Pancreas (tissue), 10 donors: ENCODE measurements at places on chromosomes 5 and 9. TPM values are rescaled to one million over a fixed set of nuclear protein-coding genes. Genes with fewer than 3 reads are reported as not detected.

The PKN3 gene
- 2.5 TPM for total RNA-seq

GRCh38 chr5:113359419-113359818 is 75.4 kb downstream of the TSSK1B start:
- H3K4me3 ChIP-seq = no peak overlapping the region
- H3K27me3 ChIP-seq = no peaks in the 10 kb centered on the region
- no peak for DNase-seq
- no peaks in the 10 kb centered on the region for H3K36me3 ChIP-seq
- no peaks in the 10 kb centered on the region for H3K4me1 ChIP-seq

The NTMT1 gene
- total RNA-seq = 11.3 TPM

DNA sequence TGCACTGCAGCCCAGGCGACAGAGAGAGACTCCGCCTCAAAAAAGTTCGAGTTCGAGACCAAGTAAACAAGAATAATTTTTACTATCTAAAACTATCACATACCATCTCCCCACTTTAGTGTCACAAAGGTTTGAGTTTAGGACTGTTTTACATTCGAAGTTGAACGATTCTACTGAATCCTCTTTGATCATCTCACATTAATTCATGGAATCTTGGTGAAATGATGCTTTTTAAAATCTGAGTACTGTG is 715 bp upstream of the RPS6 start:
- H3K4me1 ChIP-seq = peaks cover 6% of the 10 kb centered on the region
- peaks cover 28% of the 10 kb centered on the region for H3K36me3 ChIP-seq
- DNase-seq = no peak
- peak overlapping the region; percentile 71 for H3K4me3 ChIP-seq
- no peaks in the 10 kb centered on the region for H3K27me3 ChIP-seq
- peak overlapping the region; percentile 88 for H3K27ac ChIP-seq

DNA sequence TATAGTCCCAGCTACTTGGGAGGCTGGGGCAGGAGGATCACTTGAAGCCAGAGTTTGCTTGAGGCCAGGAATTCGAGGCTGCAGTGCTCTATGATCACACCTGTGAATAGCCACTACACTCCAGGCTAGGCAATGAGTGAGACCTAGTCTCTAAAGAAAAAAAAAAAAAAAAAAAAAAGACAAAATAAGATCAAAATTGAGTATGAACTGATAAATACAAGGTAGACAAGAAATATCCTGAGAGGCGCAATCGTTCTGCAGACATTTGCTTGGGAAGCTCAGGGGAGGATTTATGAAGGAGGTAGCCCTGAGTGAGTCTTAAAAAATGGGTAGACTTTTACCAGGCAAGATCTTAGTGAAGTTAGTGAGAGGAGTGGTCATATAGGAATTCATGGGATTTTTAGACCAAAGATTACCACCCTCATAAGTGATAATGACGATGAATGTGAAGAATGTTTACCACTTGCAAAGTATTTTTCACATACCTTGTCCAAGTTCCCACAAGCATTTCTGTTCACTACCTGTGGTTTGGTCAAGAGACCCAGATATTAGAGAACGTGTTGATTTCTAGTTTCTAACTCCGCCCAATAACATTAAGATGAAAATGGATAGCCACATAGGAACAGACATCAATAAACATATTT is 4.4 kb downstream of the PDCD1LG2 start:
- no peak for DNase-seq
- H3K36me3 ChIP-seq = no peaks in the 10 kb centered on the region
- no peak overlapping the region for H3K27ac ChIP-seq

- H3K4me1 ChIP-seq = no peaks in the 10 kb centered on the region
- H3K27ac ChIP-seq = no peak overlapping the region
- no peak overlapping the region for H3K4me3 ChIP-seq
- H3K36me3 ChIP-seq = no peaks in the 10 kb centered on the region
These were observed 353.5 kb upstream of the POU5F2 start for GRCh38 chr5:94094793-94095441.

GRCh38 chr9:125747765-125748445 is 732 bp downstream of the PBX3 start:
- H3K4me3 ChIP-seq = peak overlapping the region; percentile 89
- H3K36me3 ChIP-seq = no peaks in the 10 kb centered on the region
- peak; percentile 45 for DNase-seq
- peak overlapping the region; percentile 79 for H3K27ac ChIP-seq
- no peaks in the 10 kb centered on the region for H3K4me1 ChIP-seq

The SAXO1 gene
- total RNA-seq = not detected

GRCh38 chr9:128702949-128703615 is 779 bp downstream of the PKN3 start:
- H3K4me1 ChIP-seq = no peaks in the 10 kb centered on the region
- no peak for DNase-seq
- no peaks in the 10 kb centered on the region for H3K27me3 ChIP-seq
- H3K4me3 ChIP-seq = peak overlapping the region; percentile 78
- peak overlapping the region; percentile 33 for H3K27ac ChIP-seq

GRCh38 chr9:131012023-131012334 is 3.0 kb downstream of the LAMC3 start:
- H3K27ac ChIP-seq = no peak overlapping the region
- DNase-seq = no peak
- no peaks in the 10 kb centered on the region for H3K36me3 ChIP-seq
- H3K27me3 ChIP-seq = no peaks in the 10 kb centered on the region

GRCh38 chr5:168073311-168073710 is 218.1 kb upstream of the WWC1 start:
- H3K27me3 ChIP-seq = no peaks in the 10 kb centered on the region

DNA sequence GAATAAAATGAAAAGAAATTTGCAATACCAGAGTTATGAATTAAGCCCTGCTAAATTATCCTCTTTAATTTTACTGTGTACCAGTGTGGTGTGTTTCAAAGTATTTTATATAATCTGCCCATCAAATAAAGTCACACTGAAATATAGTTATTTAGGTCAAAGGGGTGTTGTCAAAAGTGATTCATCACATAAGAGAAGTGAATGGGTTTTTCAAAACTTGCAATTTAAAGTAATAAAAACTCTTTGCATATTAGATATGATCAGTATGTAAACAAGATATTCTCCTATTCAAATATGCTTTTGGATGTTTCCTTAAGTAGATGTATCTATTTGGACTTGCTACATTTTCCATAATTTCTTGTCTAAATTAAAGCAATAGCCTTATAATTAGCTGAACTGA is 1183.0 kb upstream of the CDH18 start:
- H3K4me3 ChIP-seq = no peak overlapping the region
- DNase-seq = no peak
- H3K27me3 ChIP-seq = no peaks in the 10 kb centered on the region
- no peaks in the 10 kb centered on the region for H3K36me3 ChIP-seq
- H3K4me1 ChIP-seq = no peaks in the 10 kb centered on the region
- H3K27ac ChIP-seq = no peak overlapping the region

GRCh38 chr5:74182603-74183002 is 457.9 kb downstream of the ENC1 start:
- no peak for DNase-seq
- H3K27me3 ChIP-seq = no peaks in the 10 kb centered on the region
- H3K4me1 ChIP-seq = no peaks in the 10 kb centered on the region
- no peaks in the 10 kb centered on the region for H3K36me3 ChIP-seq

DNA sequence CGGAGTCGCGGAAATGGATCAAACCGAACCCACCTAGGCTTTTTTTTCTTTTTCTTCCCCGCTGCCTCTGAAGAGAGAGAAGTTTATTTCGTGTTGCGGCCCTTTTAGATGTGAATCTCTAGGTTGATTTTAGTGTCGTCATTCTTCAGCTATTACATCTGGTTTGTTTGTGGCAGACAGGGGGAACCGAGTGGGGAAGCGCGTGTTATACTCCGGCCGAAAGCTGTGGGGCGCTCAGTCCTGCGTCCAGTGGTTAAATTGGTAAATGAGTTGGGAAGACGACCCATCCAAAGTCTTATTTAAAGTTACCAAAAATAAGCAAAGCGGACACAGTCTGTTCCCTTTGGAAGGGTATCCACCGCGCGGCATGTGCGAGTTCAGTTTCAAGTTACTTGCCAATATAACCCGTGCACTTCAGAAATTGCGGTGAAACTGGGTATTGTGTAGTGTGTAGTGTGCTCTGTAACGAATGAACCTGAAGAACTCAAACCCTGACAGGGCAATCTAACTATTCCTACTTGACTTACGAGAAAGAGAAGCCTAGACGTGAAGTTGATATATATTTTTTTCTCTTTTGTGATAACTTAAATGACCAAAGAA is 1.3 kb downstream of the MAN2A1 start:
- peaks cover 36% of the 10 kb centered on the region for H3K4me1 ChIP-seq
- DNase-seq = peak; percentile 83
- H3K27me3 ChIP-seq = no peaks in the 10 kb centered on the region
- H3K36me3 ChIP-seq = no peaks in the 10 kb centered on the region
